Stimulated activated CD8-positive, alpha-beta memory T cell treated with anti-CD3 and anti-CD28 coated beads, Interleukin-4, amount 100 ng/mL, for 1 hour (primary cell): ENCODE measurements at places on chromosomes 12 and 14.

DNA sequence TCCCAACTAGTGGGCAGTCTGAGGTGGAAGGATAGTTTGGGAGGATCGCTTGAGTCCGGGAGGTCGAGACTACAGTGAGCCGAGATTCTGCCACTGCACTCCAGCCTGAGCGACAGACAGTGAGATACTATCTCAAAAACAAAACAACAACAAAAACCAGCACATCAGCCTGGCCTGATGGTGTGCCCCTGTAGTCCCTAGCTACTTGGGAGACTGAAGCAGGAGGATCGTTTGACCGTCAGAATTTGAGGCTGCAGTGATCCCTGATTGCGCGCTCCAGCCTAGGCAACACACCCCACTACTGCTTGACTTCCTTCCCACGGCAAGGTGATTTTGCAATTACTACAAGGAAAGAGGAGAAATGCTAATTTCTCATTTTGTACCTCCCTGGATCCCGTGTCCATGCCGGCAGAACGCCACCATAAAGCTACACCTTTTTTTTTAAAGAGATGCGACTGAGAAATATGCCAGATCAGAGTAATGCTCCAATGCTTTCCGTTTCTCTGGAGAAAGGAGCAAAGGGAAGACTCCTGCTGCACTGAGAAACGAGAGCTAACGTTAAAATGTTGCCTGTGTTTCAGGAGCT, 672 bp upstream of the SCFD1 start:
- no peak for DNase-seq

DNA sequence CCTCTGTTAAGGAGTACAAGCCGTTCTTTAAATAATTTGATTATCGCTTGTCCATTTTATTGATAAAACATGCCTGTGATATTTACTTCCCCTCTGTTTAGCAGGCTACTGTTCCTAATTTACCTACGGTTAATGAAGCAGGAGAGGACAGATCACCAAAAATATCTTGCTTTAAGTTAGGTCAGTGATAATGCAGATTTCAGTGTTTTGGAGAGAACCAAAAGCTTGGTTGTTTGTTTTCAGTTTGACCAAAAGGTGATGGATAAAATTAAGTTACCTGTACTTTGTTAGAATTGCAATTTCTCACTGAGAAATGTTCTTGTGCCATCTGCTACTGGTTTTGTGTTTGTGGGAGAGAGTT, 958 bp downstream of the SPATS2 start:
- no peak for DNase-seq

DNA sequence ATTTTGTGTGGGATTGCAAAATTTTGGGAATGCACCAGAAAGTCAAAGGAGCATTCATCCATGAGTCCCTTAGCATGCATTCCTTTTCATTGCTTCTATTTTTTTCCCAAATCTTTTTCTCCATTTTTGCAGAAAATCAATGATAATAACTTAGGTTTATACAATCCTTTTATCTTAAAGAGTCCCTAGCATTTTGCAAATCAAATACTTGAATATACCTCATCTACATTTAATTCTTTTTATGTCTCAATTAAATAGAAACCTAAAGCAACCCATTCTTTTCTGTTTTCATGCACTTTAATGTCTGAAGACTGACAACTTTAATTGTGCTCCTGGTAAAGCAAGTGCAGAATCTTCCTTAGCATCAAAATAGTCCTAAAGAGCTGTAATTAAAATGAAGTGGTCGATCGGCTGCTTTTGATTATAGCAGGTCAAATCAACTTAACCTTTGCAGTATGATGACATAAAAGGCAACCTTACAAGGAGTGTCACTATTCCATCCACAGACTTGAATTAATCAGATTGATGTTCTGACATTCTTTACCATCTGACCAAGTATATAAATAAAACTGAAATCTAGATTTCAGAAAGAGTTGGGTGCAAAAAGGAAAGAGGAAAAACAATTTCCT, 168.4 kb downstream of the ALG10B start:
- no peak for DNase-seq

DNA sequence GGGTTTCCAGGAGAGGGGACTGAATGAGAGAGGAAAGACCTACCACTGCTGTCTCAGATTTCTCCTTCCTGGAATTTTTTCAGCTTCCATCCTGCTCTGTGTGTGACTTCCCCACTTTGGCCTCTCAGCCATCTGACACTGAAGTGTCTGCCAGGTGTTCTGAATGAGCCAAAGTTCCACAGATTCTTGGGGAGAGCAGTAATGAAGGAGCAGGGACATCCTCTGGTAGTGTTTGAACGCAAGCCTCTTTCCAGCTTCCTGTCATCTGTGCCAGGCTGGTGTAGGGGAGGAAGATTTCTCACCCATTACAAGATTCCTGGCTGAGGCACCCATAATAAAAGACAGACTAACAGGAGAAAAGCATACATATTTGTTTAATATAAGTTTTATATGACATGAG, 141.7 kb upstream of the NRXN3 start:
- DNase-seq: no peak

GRCh38 chr12:57744194-57744776, 554 bp upstream of the TSPAN31 start:
- peak; percentile 49 for DNase-seq

DNA sequence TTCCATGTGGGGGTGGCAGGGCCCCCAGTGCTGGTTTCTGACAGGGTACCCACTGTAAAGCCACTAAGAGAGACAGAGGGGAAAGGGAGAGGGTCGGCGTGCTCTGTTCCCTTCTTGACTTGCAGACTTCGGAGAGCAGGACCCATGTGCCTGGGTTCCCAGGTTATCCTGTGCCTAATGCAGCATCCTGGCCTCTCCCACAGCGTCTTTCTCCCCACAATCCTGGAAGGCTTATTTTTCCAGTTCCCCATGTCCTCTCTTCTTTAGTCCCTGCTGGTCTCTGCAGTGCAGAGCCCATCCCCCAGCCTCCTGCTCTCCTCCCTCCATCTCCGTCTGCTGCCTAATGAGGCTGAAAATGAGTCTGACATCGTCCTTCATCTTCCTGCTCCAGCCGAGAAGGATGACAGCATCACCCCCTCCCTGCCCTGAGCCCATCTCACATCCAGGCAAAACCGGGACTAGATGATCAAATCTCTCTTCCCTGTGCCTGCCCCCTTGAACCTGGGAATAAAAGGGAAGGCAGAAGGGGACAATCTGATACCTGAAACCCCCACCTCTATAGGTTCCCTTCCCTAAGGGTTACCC, 15.1 kb downstream of the CALCOCO1 start:
- no peak for DNase-seq

DNA sequence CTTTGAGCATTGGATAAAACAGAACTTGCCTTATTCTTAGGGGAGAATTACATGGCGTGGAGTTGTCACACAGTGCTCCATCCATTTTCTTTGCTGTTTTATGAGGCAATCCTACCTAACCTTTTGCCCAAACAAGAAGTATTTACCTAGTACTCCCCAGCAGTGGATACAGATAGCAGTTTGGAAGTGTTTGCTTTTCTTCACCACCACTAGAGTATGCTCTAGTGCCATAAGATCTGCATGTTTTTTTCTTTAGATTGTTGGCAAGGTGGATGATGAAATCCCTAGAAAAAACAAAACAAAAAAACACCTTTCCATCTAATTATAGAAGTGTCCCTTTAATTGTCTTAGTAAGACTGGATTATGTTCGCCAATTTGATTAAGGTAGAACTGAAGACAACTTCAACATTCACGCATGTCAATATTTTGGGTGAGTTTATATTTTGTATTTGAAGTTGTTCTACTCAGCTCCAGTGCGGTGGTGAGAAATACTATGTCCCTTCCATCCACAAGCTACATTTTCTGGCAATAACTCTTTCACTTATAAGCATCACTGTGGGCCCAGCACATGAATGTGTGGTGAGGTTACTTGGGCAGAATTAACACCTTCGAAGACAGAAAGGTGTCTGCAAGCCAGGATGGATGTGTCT, 23.6 kb upstream of the TMEM260 start:
- DNase-seq: no peak

GRCh38 chr12:106039242-106039641, 99.5 kb downstream of the NUAK1 start:
- DNase-seq: no peak

DNA sequence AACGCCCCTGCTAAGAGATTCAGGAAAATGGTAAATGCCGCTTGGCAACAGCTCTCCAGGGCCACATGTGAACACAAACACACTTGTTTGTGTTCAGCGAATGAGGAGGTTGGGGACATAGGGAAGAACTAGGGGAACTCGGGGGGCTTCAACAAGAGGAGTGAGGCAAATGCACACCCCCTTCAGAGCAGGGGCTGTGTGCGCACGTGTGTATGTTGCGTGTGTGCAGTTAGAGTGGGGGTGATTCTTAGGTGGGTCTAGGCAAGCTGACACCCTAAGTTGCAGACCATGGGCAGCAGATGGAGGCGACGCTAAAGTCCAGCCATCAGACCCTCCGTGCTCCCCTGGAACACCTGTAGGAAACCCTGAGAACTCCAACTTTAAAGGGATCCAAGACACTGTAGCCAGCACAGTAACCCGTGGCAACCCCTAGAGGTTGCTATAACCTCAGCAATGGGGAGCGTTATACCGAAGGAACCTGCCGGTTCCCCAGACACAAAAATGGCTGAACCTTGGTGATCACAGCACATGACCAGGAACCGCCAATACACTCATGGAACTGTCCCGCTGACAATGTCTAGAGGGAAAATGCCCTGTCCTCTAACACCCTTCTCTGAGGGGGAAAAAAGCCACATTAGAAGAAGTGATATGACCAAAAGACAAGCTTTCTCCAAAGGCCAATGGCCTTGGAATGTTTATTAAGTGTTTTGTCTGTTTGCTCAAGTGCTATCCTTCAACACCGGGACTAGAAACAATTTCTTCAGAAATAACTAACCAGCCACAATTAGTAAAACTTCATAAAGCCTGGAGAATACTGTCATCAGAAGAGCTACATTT, 86.5 kb upstream of the CEP83 start:
- DNase-seq: no peak

DNA sequence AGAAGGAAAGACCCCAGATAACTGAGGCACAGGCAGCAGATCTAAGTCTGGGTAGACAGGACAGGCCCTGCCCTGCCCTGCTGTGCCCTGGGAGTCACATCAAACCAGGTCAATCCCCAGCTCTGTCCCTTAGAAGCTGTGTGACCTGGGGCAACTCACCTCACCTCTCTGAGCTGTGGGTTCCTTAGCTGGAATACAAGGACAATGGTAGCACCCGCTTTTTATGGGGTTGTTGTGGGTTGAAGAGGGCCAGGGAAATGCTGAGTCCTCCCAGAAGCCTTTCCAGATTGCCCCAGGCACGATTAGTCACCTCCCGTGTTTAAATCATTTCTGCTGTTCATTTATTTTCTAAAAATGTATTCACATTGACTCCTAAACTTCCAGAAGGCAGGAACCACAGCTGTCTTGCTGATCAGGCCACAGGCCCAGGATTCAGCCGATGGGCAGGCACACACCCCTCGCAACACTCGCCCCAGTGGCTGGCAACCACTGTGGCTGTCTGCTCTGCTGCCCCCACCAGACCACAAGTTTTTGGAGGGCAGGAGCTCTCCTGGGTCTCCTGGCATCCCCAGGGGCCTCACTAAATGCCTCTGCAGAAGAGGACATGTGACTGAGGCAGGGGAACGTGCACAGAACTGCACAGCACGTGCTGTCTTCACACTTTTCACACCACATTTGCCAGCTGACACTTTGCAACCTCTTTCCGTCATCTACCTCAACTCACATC, 3.0 kb downstream of the SELPLG start:
- no peak for DNase-seq

DNA sequence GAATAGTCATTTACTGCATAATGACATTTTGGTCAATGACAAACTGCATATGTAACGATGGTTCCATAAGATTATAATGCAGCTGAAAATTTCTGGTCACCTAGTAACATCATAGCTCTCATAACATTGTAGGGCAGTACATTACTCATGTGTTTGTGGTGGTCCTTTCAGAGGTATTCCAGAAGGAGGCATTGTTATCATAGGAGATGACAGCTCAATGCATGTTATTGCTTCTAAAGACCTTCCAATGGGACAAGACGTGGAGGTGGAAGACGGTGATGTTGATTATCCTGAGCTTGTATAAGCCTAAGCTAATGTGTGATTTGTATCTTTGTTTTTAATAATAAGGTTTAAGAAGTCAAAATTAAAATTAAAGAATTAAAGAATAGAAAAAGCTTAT, 43.8 kb upstream of the TSPAN11 start:
- DNase-seq: no peak

DNA sequence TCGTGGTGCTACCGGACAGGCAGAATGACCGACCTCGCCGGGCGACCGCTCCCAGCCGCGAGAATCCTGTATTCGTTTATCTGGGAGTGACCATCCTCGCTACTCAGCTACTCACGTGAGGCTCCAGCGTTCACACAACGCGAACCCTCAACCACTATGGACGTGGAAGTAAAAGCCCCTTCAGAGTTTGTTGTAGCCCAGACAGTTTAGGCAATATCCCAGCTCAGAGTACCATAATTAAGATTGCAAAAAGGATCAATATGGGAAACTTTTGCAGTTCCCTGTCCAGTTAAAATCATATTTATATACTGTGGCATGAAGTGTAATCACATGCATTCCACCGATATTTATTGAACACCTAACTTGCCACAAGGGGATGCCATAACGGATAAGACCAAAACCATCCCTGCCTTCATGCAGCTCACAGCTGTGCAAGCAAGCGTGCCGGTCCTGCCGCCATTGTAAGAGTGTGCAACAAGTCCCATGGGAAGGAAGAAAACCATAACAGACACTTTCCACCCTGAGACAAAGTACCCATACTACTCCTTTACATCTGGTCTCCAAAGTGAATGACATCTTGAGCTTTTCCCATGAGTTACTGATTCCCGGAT, 938 bp upstream of the MAX start:
- no peak for DNase-seq

DNA sequence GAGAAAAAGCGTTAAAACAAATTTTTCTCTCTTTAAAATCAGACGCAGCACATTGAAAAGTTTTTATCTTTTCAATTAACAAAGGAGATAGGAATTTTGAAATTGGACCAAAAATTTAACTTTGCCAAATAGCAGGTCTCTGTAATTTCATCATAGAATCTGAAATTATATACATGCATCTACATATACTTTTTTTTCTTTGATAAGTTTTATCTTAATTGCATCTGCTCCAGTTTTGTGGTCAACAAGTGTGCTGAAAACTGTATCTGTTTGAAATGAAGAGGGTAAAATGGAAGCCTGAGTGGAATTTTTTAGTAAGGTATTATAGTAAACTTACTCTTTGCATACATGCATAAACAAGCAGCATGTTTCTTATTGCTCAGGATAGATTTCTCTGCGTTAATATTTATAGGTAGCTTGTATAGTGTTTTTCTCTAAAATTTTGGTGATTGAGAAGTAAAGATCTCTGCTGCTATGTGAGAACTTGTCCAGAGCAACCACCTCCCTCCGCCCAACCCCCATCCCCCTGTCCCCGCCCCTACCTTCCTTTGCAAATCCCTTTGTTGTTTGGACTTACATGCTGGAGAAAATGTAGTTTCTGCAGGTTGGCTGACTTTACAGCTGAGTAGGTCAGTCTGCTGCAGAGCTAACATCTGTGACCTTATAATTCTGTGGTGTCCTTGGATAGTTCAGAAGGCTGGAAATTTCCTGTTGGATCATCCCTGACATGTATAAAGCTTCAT, 64.6 kb downstream of the VRK1 start:
- no peak for DNase-seq

DNA sequence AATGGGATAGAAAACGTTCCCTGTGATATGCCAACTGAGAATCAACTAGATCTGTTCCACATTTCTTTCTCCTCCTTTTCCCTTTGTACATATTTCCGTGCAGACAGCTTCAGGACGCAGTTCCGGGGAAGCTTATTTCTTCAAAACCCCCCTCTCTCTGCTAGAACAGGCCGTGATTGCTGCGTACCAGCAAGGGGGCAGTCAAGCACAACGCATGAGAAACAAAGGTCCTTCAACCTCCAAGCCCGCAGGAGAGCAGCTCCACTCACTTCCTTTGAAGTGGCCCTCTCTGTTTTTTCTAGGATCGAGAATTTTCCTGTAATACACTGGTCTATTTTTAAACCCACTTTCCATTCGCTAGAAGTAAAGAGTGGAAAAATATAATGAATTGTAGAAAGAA, 80.8 kb downstream of the ZNF664 start:
- DNase-seq: no peak
